ENCODE measurements at places on chromosomes 3 and 15.

- peak; percentile 91 for DNase-seq
Observed at GRCh38 chr3:49839193-49839809, 17.1 kb downstream of the TRAIP start.

DNA sequence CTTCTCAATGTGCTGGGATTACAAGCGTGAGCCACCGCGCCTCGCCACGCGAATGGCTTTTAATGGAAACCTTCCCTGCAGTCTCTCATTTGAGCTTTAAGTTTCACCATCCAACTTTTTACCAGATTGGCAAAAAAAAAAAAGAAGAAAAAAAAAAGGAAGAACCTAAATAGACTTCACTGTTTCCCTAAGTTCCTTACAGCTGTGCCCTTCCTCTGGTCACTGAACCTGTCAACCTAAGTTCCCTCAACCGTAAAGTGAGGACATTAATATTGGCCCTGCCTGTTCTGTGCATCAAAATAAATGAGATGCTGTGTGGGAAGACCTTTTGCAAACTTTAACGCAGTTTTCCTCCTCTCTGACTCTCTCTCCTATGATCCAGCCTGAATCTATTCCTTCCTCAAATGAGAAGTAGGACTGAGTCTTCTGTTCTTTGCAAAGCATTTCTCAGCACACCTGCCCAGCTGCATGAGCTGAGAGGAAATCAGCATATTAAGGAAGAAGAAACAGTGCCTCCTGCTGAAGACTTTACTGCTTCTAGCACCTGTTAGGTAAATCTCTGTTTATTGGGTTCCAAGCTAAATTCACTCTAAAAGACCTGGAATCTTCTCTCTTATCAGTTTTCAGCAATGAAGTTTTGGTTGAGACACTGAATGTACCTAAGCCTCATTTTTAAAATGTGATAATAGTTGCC, 99.6 kb upstream of the ETV5 start:
- DNase-seq: no peak

GRCh38 chr3:185534511-185534910, 17.9 kb downstream of the LIPH start:
- DNase-seq: no peak

GRCh38 chr3:50390508-50391224, 31.3 kb upstream of the TMEM115 start:
- peak; percentile 60 for DNase-seq

DNA sequence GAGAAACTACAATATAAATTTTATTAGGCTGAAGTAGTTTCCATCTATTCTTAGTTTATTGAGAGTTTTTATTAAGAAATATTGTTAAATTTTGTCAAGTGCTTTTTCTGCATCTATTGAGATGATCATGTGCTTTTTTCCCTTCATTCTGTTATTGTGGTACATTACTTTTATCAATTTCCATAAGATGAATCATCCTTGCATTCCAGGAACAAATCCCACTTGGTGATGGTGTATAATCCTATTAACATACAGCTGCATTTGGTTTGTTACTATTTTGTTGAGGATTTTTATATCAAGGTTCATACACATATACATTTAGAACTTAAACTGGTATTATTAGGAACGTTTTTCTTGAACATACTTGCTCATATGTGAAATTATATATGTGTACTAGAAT, 199.8 kb downstream of the TBC1D5 start:
- DNase-seq: no peak

DNA sequence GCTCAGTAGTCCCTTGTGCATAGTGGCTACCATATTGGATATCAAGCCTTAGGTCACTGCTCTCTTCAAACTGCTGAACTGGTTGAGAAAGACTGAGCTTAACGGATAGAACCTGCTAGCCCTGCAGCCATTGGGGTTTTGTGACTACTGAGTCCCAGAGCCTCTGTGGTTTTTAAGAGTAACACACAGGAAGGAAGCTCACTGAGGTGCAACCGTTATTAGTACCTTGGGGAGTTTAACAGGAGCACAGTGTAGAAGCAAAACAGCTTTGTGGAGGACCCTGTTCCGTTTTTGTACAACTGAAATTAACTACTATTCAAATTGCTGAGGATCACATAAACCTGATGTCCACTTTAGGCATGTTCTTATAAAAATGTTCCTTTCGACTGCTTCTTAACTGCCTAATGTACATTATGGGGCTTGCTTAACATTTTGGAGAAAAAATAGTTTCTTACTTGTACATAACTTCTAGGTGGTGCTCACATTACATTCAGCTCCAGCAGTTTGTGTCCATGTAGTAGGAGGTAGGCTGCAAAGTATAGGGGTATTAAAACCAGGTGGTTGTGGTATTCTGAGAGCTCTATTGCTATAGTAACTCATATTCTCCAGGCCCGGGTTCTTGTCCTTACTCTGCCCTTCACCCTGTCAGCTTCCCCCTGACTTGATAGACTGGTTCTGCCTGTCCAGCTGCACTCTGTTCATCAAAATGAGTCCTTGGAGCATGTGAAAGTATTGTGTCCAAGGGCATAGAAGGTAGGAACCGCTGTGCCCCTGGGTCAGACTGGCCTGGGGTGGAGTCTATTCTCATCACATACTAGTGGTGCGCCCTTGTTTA, 17.3 kb downstream of the PXK start:
- DNase-seq: no peak

DNA sequence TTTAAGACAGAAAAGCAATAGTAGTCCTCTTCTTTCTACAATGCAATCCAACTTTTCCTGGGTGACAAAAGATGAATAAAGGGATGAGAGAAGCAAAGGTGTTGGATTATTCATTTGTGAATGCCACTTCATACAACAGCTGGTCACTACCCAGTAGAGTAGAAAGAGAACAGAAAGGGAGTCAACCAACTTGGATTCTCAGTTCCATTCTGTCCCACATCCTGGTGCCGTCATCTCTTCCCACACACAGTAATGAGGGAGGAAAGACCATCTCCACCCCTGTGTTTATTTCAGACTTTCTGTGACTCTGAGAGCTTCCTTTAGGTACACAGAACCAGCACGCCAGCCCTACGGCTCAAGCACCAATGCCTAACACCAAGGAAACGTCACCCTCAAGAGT, 71.0 kb downstream of the FOXP1 start:
- DNase-seq: no peak

GRCh38 chr3:50321336-50322114, 1.0 kb downstream of the HYAL2 start:
- peak; percentile 90 for DNase-seq

DNA sequence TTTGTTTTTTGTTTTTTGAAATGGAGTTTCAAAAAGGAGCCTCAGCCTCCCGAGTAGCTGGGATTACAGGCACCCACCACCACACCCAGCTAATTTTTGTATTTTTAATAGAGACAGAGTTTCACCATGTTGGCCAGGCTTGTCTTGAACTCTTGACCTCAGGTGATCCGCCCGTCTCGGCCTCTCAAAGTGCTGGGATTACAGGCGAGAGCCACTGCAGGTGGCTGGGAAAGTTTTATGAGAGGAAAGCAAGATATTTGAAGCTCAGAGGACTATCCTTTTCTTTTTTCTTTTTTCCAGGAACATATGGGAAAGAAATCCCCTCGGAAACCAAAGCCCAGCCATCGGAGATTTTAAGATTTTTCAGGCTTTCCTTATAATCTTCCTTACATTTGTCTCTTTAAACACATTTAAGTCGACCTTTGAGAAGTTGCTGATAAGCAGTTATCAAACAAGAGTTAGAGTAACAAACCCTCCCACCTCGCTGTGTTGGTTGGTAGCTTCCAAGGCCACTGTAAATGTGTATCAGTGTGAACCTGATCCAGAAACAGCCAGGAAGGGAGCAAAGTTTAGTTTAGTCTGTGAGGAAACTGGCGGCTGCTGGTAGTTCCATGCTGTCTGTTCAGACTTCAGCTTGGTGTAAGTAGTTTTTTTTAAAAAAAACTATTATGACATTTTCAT, 34.5 kb upstream of the MAP3K13 start:
- DNase-seq: no peak

DNA sequence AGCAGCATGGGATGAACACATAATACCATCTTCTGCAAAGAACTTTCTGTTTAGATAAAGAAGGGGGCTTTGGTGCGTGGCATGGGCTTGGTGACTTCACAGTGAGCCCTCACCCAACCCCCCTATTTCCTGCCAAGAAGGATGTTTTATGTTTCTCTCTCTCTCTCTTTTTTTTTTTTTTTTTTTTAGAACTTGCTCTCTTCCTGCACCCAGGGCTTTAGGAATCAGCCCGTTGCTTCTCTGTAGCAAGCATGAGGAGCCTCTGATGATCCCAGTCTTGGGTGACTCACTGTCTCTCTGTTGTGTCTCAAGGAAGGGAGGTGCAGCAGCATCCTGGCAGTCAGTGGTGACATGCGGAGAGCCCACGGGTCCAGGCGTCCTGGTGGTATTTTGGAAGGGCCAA, 49.1 kb downstream of the CCK start:
- DNase-seq: no peak

GRCh38 chr3:78907367-78907766, 860.4 kb downstream of the ROBO1 start:
- DNase-seq: no peak

DNA sequence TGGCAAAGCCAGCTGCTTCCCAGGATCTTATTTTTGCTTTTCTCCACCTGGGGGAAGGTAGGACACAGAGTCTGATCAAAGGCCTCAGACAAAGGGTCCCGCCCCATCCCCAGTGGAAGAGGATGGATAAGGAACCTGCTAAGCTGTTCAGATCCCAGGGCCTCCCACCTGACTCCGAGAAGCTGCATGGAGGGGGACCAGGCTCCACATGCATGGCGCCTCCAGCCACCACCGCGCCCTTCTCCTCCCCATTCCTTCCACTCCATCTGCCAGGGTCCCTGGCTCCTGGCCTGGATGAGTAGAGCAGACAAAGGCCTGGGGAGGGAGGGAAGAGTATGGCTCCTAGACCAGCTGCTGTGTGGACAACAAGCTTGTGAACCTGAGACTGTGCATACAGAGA, 20.0 kb upstream of the CRABP1 start:
- no peak for DNase-seq

GRCh38 chr3:77039606-77040171, at the start of gene ROBO2:
Gene ROBO2, plus strand, starts transcription at chr3:77040099. Its CDS starts 687 bp downstream, at chr3:77040786.
- peak; percentile 10 for DNase-seq

DNA sequence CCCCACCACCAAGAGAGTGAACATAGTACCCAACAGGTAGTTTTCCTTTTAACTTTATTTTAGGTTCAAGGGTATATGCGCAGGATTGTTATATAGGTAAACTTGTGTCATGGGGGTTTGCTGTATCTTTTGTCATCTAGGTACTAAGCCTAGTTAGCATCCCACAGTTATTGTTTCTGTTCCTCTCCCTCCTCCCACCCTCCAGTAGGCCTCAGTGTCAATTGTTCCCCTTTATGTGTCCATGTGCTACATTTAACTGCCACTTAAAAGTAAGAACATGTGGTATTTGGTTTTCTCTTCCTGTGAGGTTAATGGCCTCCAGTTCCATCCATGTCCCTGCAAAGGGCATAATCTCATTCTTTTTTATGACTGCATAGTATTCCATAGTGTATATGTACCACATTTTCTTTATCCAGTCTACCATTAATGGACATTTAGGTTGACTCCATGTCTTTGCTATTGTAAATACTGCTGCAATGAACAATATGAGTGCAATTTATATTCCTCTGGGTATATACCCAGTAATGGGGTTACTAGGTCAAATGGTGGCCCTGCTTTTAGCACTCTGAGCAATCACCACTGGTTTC, 66.2 kb downstream of the ST3GAL6 start:
- DNase-seq: no peak

DNA sequence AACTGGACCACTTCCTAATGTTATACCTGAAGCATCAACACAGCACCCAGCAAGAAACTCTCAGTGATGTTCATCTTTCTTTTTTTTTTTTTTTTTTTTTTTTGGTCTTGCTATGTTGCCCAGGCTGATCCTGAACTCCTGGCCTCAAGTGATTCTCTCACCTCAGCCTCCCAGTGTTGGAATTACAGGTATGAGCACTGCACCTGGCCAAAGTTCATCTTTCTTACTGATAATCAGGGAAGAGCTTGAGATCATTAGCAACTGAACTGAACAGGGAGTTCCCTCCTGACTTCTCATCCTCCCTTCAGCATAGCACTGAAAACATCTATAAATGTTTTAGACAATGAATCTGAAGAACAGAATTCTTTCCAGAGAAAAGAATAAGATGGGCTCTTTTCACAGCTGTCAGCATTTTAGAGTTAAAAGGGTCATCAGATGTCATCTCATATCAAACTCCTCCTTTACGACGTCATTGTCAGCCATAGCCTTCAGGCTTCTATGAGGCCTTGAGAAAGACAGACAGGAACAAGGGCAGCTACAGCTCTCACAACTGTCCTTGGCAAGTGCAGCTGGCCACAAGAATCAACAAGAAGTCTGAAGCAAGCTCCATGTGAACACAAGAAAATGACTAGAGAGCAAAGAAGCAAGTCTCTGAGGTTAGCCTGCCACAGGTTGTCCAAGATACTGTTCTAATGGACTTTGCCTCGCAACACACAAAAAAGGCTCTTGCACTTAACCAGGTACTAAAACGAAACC, 33.8 kb downstream of the SCAP start:
- DNase-seq: no peak

DNA sequence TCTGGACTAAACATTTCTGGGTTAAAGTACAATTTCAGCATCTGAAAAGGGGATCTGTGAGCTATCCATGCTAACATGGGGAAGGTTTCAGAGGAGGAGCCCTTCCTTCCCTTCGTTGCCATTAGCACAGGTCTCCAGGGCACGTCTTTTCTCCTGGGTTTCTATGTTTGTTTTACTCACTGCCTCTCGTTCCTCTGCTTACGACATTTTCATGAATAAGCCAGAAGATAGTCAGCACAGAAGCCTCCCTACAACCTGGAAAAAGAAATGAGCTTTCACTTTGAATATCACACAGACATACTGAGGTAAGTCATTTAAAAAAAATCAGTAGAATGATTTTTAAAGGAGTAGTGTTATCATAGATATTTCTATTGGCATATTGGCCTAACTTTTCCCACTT, 117.2 kb upstream of the KCNMB2 start:
- no peak for DNase-seq

- no peak for DNase-seq
Observed at GRCh38 chr15:64749167-64749566, 26.2 kb downstream of the RBPMS2 start.

- peak; percentile 61 for DNase-seq
Observed at GRCh38 chr15:68783226-68784058, 37.3 kb downstream of the ANP32A start.

DNA sequence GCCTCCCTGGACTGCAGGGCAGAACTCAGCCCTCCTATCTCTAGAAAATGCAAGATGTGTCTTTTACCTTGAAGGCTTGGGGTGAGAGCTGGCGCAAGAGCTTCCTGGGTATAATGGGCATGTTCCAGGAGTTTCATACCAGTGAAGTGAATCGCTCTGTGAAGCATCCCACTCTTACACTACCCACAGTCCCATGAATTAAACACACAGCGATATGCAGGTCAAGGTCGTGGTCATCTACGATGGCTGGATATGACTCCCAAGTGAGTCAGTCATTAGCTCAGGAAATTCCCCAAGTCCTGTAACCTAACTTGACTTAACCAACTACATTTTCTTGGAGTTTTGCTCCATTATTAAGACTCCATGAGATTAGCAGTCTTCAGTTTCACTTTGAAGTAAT, 439.7 kb downstream of the NTRK3 start:
- no peak for DNase-seq

- DNase-seq: no peak
Observed at GRCh38 chr3:66418475-66418931, 82.3 kb downstream of the LRIG1 start.

- DNase-seq: peak; percentile 81
Observed at GRCh38 chr15:77944002-77944867, 133.3 kb downstream of the TBC1D2B start.

- no peak for DNase-seq
Observed at GRCh38 chr15:68149059-68149458, 56.1 kb downstream of the CALML4 start.

All from dermis blood vessel endothelial cell (primary cell).